ENCODE measurements at places on chromosomes 6 and 20.

GRCh38 chr6:80446454-80447045 lies 340.1 kb downstream of the BCKDHB start:
- DNase-seq = no peak

DNA sequence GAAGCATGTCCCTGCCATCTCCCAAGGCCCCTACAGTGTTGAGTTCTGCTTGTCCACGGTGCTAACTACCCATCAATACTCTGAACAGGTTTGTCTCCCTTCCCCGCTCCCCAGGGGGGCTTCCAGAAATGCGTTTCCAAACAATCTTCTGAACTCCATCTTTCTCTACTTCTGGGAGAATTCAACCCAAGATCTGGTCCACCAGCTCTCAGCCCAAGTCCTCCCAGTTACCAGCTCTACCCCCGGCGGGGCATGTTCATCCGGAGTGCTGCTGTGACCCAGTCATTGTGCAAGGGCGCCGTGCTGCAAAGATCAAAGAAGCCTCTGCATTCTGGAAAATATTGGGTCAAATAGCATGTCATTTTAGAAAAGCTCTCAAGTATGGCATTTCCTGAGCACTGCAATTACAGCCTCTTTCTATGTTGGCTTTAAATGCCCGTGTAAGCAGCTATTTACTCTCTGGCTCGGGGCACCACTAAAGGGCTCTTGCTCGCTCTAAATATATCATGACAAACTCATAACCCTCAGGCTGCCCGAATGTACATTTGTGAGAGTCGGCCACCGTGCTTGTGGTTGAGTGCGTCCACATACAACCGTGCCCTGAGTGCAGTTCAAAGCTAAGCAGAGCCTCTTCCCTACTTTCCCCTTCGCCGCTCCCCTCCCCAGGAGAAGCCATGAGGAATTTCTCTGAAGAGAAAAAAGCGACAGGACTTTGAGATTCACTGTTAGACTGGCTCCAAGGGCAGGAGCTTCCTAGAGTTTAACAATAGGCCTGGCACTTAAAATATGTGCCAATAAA lies 71.6 kb downstream of the BANF2 start:
- no peak for DNase-seq

DNA sequence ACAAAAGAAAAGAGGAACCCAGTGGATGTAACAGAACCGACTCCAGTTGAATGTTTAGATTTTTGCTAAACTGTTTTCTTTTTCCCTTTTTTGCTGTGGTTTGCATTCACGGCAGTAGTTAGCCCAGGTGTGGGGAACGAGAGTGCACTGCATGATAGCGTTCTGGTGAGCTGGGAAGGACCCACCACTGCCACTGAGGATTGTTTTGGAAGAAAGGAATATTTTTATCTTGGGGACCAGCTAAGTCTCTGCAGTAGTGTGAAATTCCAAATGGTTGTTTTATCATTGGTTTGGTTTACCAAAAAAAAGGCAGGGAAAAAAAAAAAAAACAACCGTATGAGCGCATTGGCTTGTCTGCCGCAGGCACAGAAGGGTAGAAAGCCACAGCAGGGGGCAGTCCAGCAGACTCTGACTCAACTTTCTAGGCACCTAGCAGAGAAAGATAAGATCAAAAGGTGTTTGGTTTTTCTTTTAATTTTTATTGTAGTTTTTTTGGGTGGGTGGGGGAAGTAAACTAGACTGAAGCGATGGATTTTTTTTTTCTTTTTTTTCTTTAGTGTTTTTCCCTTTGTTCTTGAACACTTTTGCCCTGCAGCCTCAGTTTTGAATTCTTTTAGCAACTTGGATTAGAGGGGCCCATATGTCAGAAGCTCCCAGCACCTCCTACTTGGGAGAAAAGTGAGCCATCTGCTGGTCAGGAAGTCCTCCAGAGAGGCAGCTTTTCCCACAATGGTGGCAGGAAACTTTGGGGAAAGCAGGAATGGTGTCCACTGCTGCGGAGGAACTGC lies 13.5 kb upstream of the RAB5IF start:
- no peak for DNase-seq

GRCh38 chr6:30091577-30092381 lies 16.2 kb upstream of the RNF39 start:
- no peak for DNase-seq

- no peak for DNase-seq
These were observed 4.0 kb downstream of the MAP3K5 start for GRCh38 chr6:136788069-136788902.

DNA sequence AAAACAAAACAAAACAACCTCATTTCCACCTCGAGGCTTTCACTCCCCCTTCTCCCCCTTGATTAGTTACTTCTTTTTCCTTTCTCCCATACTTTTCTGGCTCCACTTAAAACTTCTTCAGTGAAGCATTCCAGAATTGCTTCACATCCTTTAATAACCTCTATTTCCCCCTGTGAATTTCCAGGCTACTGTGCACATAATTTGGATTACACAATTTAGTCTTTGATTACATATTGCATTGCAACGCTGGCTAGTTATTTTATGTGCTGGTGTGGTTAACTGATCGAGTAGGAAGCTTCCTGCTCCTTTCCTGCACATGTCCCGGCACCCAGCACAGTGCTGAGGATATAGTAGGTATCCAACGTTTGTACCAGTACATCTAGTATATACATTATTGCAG lies 28.1 kb upstream of the EEF1E1 start:
- no peak for DNase-seq

GRCh38 chr6:44129841-44130322 lies 2.5 kb downstream of the TMEM63B start:
- DNase-seq = peak; percentile 97

DNA sequence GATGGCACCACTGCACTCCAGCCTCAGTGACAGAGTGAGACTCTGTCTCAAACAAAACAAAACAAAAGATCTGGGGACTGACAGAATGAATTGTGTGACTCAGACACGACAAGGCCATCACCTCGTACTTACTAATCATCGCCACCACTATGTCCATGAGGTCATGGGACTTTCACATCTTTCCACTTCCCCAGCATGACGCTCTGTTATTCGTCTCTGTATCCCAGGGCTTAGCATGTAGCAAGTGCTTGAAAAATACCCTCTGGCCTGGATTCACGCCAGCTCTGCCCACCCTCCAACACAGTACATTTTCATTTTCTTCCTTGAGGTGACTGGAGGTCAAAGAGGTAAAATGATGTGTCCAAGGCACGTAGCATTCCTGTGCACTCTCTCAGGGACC lies 27.8 kb downstream of the FGD2 start:
- no peak for DNase-seq

DNA sequence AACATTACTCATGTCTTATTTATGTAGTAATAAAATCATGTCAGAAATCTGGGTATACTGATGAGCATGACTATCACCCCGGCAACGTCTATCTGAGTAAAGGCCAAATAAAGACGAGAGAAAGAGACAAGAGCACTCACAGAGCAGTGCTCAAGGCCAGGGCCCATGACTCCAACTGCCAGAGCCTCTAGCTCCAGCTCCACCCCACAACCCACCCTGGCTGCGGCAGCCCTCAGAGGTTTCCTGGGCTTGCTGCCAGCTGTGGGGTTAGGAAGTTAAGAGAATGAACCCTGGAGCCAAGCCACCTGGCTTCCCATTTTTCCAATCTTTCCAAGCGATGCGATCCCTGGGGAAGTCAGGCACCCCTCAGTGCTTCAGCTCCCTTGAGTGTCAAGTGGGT lies 92.0 kb upstream of the PAX1 start:
- DNase-seq = no peak
